HepG2 (cell line): ENCODE measurements at places on chromosomes 1 and 21.

- H3K4me3 ChIP-seq: no peak overlapping the region
- peaks cover 16% of the 10 kb centered on the region for H3K4me1 ChIP-seq
- H3K27me3 ChIP-seq: no peaks in the 10 kb centered on the region
- DNase-seq: no peak
Observed at GRCh38 chr1:19289244-19289643, 674 bp upstream of the AKR7A3 start.

DNA sequence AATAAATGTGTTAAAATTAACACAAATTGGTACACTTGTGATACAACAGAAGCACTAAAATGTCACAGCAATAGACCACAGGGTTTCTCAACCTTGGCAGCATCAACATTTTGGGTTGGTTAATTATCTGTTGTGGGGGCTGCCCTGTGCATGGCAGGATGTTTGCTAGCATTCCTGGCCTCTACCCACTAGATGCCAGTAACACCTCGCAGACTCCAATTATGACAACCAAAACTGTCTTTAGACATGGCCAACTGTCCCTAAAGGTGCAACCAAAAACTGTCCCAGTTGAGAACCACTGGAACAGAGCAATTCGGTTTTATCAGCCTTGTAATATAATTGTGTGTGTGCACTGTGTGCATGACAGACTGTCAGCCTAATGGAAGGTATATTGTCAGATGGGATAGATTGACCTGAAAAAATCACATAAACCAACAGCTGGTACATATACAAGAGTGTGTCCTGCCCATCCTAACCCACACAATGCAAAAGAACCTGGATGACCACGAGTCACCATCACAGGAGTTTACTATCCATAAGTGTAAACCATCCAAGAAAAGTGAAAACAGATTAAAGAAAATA is 13.5 kb upstream of the ERG start:
- H3K36me3 ChIP-seq: no peaks in the 10 kb centered on the region
- no peak overlapping the region for H3K27ac ChIP-seq
- no peaks in the 10 kb centered on the region; the same call in 1 of the 2 replicates for H3K27me3 ChIP-seq
- H3K4me1 ChIP-seq: peaks cover 8% of the 10 kb centered on the region
- no peak for DNase-seq

GRCh38 chr1:111045033-111045722 is 81.5 kb upstream of the LRIF1 start:
- H3K27ac ChIP-seq: peak overlapping the region; percentile 99
- no peaks in the 10 kb centered on the region; the same call in 1 of the 2 replicates for H3K27me3 ChIP-seq
- H3K36me3 ChIP-seq: no peaks in the 10 kb centered on the region
- H3K4me3 ChIP-seq: peak overlapping the region; percentile 17; the same call in 1 of the 2 replicates

DNA sequence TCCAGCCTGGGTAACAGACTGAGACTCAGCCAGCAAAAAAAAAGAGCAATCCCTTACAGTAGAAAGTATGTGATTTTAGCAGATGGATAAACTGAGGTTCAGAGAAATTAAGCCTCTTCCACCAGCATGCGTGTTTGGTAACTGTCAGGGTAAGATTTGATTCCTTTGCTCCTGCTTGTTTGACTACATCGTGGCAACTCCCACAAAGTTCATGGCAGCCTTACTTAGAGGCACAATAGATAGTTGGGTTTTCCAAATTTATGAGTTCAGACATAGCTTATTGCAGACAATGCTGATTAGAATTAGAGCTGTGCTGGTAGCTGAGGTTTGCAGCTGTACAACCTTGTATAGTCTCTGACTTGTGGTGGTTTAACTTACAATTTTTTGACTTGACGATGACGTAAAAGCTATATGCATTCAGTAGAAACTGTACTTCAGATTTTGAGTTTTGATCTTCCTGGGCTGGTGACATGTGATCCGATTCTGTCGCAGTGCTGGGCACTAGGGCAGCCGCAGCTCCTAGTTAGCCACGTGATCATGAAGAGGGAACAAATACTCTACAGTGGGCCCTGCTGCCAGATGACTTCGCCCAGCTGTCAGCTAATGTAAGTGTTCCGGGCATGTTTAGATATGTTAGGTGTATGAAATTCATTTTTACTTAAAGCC is 167.8 kb downstream of the DHRS3 start:
- DNase-seq: no peak
- no peak overlapping the region for H3K27ac ChIP-seq
- no peaks in the 10 kb centered on the region for H3K27me3 ChIP-seq
- peaks cover 63% of the 10 kb centered on the region for H3K4me1 ChIP-seq
- H3K4me3 ChIP-seq: no peak overlapping the region

GRCh38 chr1:9267827-9268581 is 24.7 kb upstream of the SPSB1 start:
- no peak overlapping the region for H3K4me3 ChIP-seq
- H3K36me3 ChIP-seq: peaks cover 2% of the 10 kb centered on the region; the same call in 1 of the 2 replicates
- H3K4me1 ChIP-seq: no peaks in the 10 kb centered on the region; the same call in 1 of the 2 replicates
- H3K27me3 ChIP-seq: no peaks in the 10 kb centered on the region
- DNase-seq: no peak

GRCh38 chr21:34530261-34530660 is 18.3 kb upstream of the KCNE1 start:
- H3K36me3 ChIP-seq: no peaks in the 10 kb centered on the region
- H3K27ac ChIP-seq: no peak overlapping the region
- DNase-seq: no peak
- H3K4me1 ChIP-seq: peaks cover 37% of the 10 kb centered on the region
- no peak overlapping the region for H3K4me3 ChIP-seq

GRCh38 chr1:151510957-151511635 is at the start of gene CGN:
CGN (plus strand) TSS chr1:151511387; CDS start chr1:151518520, 7,133 bp downstream.
- peaks cover 16% of the 10 kb centered on the region; the same call in 2 of the 3 replicates for H3K27me3 ChIP-seq
- peak within 1 kb of the TSS; percentile 80 for H3K4me3 ChIP-seq
- no peak within 1 kb of the TSS for H3K27ac ChIP-seq
- H3K4me1 ChIP-seq: peaks cover 66% of the 10 kb centered on the region
- H3K36me3 ChIP-seq: no peaks in the 10 kb centered on the region

GRCh38 chr1:1665815-1666251 is 7.0 kb upstream of the CDK11B start:
- H3K4me1 ChIP-seq: no peaks in the 10 kb centered on the region
- H3K27me3 ChIP-seq: no peaks in the 10 kb centered on the region
- no peak overlapping the region for H3K27ac ChIP-seq
- peaks cover 6% of the 10 kb centered on the region for H3K36me3 ChIP-seq

DNA sequence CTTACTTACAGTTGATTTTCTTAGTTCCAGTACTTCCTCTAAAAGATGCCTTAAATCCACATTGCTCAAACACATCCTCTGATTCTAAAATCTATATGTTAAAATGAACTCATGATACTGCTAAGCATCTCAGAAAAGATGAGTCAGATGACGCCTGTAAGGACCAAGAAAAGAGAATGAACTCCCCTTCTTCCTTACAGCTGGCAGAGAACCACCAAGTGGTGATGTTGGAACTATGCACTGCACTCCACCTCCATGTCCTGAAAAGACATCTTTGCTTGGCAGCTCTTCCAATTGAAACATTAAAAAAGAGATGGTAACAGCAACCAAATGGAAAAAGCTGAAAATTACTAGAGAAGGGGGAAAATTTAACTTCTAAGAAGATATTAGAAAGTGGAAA is 648.8 kb downstream of the PTPRC start:
- no peak overlapping the region for H3K4me3 ChIP-seq
- H3K27me3 ChIP-seq: no peaks in the 10 kb centered on the region
- no peaks in the 10 kb centered on the region for H3K4me1 ChIP-seq

GRCh38 chr1:164719676-164720439 is 160.9 kb downstream of the PBX1 start:
- no peaks in the 10 kb centered on the region for H3K27me3 ChIP-seq
- no peak overlapping the region for H3K4me3 ChIP-seq
- no peaks in the 10 kb centered on the region for H3K4me1 ChIP-seq
- H3K36me3 ChIP-seq: no peaks in the 10 kb centered on the region
- DNase-seq: no peak
- H3K27ac ChIP-seq: no peak overlapping the region

- H3K27me3 ChIP-seq: no peaks in the 10 kb centered on the region
- no peak overlapping the region for H3K4me3 ChIP-seq
- H3K36me3 ChIP-seq: no peaks in the 10 kb centered on the region
Observed at GRCh38 chr1:200154069-200154767, 126.7 kb downstream of the NR5A2 start.

GRCh38 chr1:27634985-27635367 is at the start of gene FGR:
FGR (minus strand) TSS chr1:27635185; CDS start chr1:27623916, 11,269 bp downstream.
- no peaks in the 10 kb centered on the region for H3K36me3 ChIP-seq
- DNase-seq: no peak
- peaks cover 18% of the 10 kb centered on the region for H3K4me1 ChIP-seq

DNA sequence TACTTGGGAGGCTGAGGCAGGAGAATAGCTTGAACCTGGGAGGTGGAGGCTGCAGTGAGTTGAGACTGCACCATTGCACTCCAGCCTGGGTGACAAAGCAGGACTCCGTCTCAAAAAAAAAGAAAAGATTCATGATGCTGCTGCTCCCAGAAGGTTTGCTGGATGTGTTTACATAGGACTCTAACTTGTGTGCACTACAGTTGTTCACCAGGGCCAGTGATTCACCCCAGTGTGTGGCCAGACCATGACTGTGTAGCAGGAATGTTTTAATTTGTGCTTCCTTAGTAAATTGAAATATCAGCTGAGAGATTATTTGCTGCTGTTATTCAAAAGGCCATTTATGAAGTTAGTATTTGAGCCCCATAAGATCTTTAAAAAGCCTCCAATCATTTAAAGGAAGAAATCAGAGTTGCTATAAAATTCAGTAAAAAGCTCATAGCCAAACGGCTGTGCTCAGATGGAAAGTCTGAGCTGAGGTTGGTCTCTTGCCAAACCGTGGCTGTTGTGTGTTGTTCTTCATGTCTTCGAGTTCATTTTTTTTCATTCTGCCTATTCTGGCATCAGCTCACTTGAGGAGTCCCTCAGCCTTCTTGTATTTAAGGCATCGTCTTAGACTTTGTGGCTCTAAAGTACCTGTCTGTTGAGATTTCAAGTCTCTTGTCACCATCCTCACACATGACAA is 18.1 kb upstream of the PGD start:
- H3K4me1 ChIP-seq: peaks cover 20% of the 10 kb centered on the region
- no peak overlapping the region for H3K4me3 ChIP-seq
- no peaks in the 10 kb centered on the region for H3K27me3 ChIP-seq
- DNase-seq: peak; percentile 30
- no peak overlapping the region for H3K27ac ChIP-seq
- peaks cover 11% of the 10 kb centered on the region for H3K36me3 ChIP-seq

DNA sequence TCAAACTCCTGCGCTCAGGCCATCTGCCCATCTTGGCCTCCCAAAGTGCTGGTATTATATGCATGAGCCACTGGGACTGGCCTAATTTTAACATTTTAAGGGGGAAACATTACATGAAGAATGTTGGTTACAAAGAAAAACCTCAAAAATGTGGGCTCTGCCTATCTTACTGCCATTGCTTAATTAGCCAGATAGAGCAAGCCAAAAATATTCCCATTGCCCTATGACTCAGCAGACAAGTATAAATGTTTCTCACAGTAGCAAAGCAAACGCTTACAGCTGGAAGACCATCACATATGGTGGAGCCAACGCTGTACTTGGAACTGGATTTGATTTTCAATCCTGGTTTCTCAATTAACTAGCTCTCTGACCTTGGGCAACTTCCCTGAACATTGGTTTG is 502.0 kb downstream of the SMYD3 start:
- H3K27ac ChIP-seq: no peak overlapping the region
- no peaks in the 10 kb centered on the region for H3K27me3 ChIP-seq
- DNase-seq: no peak
- no peaks in the 10 kb centered on the region for H3K36me3 ChIP-seq
- H3K4me1 ChIP-seq: no peaks in the 10 kb centered on the region

DNA sequence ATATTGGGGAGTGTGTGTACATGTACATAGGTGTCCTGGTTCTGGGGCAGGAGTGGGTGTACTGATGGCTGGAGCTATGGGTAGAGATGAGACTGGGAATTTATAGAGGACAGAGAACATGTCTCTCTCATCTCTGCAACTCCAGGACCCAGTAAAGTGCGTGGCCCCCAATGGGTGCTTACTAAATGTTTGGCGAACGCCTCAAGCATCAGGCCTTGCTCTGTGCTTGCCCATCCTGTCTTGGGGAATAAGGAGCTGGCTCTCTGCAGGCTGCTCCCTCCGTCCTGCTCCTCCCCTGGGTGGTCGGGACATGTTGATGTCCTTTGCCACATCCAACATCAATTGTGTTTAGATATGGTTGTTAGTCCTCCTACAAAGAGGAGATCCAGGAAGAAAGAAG is 161.7 kb downstream of the ZSCAN20 start:
- H3K27ac ChIP-seq: no peak overlapping the region
- H3K4me1 ChIP-seq: no peaks in the 10 kb centered on the region
- no peaks in the 10 kb centered on the region for H3K36me3 ChIP-seq
- peaks cover 56% of the 10 kb centered on the region for H3K27me3 ChIP-seq
- DNase-seq: no peak
- H3K4me3 ChIP-seq: no peak overlapping the region
